C1 segment of cervical spinal cord (tissue), 14 donors: ENCODE measurements at places on chromosomes 7 and 10.

DNA sequence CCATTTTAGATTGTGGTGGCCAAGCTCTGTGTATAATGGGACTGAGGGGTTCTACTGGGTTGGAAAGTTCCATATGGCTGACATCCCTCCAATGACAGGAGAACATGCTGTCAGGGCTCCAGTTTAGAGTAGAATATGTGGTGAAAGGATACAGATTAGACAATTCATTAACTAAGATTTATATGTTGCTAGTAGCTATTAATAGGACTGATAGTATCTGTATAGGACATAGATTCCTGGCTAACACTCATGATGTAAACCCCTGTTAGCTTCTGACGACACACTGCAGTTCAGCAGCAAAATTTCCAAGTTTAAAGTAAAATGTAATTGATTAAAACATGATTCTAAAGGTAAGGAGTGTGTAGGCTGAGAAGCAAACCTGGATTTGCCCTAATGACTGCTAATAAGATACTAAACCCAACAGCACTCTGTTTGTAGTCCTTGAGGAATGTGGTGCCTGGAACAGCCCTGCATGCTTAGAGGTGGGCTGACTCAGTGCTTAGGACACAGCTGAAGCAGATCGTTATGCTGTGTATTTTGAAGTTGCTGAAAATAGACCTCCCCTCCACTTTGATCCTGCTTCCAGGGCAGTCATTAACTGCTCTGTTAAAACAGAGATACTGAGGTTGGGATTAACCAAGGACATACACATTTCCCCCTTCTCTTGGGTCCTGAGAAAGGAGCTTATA lies 1129.6 kb downstream of the SORCS3 start:
- no peak for DNase-seq

DNA sequence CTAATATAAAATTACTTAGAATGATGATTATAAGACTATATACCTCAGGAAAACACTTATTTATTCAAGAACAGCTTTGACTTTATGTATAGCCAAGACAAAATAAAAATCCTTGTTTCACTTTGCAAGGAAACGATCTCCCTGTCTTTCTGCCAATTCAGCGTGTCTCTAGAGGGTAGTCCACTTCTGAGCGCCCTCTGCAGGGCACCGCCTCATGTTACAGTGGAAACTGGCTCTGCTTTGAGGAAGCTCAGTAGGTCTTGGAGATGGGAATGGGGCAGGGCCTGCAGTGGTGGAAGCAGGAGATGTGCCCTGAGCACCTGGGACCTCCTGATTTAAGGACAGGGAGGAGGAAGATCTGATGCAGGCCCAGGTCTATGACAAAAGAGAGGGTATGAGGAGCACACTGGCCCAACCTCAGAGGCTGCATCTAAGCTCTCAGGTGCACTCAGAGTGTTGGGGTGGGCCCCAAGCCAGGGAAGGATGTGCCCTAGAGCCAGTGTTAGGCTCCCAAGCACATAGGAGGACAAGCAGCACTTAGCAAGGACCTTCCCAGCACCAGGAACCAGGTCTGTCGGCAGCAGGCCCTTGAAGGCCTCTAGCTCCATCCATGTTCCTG lies 481.0 kb downstream of the TNS3 start:
- DNase-seq = no peak

DNA sequence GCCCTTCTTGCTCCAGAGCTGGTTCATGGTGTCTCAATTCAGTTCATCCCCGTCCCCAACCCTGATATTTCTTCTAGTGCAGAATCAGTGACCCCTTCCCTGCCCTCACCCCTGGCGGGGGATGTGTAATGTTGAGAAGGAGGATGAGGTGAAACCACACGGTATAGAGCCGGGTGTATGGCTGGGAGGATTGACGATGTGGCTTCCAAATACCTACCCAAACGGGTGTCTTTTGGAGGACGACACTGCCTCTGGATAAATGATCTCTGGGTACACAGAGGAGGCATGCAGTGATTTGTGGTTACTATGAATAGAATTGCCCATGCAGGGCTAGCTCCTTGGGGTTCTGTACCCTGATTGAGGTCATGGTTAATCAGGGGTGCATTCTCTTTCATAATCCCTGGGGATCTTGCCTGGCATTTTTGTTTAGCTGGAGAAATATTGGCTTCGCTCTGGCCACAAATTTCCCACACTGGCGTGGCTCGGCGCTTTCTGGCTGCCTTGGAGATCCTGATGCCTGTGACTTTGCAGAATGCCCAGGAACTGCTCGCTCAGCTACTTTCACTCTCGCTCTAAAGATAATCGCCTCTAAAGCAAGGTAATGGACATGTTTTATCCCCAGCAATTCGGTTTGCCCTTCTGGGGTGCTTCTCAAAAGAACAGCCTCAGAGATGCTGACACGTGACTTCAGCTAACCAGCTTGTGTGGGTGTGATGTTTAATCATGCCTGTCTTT lies 89.2 kb downstream of the RBM20 start:
- no peak for DNase-seq

DNA sequence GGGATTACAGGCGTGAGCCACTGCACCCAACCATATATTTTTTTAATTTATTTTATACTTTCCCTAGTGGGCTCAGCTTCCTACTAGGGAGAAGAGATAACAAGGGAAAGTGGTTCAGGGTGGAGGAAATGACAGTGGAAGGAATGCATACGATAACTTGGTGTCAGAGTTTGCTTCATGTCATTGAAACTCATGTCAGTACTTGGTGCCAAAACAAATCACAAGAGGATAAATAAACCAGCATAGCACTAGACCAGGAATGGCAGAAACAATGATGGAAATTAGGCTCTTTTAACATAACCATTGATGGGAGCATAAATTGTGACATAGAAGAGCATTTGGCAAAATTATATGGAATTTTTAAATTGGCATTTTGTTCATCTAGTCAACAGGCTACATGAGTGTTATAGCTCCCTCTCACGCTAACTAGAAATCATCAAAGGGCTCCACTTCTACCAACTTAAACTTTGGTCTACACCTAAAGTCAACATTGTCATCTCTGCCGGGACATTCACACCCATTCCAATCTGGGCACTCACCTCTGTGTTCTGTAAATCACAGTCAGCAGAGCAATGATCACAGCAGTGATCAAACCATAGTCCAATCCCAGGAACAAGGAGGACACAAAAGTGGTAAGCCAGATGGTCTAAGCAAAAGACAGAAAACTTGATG lies 41.2 kb downstream of the PSMC2 start:
- DNase-seq = no peak

- DNase-seq = no peak
Observed at GRCh38 chr7:23291957-23292560, 7.1 kb upstream of the MALSU1 start.

DNA sequence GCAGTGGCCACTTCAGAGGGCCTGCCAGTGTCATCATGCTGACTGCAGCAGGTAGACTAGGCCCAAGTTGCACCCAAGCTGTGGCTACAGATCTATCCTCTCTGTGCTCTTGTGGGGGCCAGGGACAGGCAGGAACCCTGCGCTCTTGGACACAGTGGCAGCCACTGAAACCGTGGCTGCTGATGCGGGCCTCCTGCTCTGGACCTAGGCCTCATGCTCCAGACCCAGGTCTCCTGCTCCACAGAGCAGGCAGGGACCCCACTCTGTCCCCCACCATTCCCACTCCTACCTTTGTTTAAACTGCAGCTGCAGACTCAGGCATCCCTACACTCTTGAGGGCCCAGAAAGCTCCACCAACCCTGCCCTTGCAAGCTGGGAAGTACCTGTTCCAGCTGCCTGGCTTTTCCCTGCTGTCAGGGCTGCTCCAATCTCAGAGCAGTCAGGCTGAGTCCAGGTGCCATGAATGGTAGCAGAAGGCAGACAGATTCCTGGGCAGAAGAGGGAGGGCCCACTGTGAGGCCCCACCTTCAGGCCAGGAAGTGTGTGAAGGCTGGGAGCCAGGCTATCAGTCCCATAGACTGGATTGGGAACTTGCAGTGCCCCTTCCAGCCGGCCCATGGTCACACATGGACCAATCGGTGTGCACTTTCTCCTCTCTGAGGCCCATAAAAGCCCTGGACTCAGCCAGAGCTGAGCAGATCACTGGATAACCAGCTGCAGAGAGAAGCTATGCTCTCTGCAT lies 634.0 kb upstream of the SEMA3D start:
- no peak for DNase-seq

- DNase-seq = no peak
Observed at GRCh38 chr10:71742301-71743088, 22.9 kb upstream of the C10orf105 start.

GRCh38 chr10:23715363-23715762 lies 276.5 kb downstream of the OTUD1 start:
- DNase-seq = no peak

DNA sequence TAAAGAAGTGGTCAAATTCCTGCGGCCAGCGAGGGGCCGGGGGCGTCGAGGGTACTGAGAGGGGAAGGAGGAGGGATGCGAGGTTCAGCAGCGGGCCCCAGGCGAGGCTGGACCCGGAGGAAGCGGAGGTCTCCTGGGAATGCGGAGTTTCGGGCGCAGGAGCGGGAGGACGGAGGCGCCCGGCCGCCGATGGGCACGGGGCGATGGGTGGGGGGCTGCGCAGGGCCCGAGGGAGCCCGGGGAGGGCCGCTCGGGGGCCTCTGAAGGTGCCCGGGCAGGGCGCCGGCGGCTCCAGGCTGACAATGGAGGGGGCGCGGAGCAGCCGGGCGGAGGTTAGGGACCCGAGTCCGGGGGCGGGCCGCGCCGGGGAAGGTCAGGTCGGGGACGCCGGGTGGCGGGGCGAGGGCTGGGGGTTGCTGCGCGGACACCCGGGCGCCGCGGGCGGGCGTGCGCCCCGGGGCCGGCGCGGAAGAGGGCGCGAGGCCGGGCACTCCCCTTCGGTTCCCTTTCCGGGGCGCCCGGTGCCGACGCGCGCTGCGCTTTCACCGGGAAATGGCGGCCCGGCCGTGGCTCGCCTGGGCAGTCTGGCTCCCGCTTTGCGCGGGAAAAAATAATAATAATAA lies 683 bp downstream of the MACROH2A2 start:
- DNase-seq = no peak

DNA sequence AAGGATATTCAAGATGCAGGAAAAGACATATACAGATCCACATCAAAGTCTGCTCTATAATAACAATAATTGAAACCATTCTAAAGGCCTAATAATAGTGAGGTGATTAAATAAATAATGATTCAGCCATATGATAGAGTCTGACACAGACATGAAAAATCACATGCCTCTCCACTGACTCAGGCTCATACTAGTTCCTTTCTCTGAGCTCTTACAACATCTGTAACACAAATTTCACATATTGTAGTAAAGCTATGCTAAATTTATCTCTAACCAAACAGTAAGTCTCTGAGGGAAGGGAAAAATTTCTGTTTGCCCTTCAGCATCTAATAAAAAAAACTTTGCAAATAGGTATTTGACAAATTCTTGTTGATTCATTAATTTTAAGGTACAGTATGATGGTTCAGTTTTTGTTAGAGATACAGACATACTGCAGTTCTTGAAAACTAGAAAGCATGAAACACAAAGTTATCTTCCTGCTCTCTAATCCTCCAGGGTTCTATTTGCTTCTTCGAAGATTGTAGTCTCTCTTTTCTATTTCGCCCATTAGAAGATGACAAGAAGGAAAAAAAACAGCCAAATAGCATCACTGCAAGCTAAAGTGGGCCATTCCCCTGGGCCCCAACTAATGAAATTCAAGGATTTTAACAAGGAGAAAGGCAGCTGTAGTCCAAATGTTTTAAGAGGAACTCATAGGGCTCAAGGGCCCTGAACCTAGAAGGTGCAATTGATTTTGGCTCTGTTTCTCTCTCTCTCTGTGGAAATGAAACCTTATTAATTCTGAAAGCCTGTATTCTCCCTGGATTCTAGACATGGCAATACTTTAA lies 53.9 kb downstream of the CUBN start:
- no peak for DNase-seq

GRCh38 chr7:2289111-2289586 lies 25.1 kb downstream of the SNX8 start:
- DNase-seq = no peak

DNA sequence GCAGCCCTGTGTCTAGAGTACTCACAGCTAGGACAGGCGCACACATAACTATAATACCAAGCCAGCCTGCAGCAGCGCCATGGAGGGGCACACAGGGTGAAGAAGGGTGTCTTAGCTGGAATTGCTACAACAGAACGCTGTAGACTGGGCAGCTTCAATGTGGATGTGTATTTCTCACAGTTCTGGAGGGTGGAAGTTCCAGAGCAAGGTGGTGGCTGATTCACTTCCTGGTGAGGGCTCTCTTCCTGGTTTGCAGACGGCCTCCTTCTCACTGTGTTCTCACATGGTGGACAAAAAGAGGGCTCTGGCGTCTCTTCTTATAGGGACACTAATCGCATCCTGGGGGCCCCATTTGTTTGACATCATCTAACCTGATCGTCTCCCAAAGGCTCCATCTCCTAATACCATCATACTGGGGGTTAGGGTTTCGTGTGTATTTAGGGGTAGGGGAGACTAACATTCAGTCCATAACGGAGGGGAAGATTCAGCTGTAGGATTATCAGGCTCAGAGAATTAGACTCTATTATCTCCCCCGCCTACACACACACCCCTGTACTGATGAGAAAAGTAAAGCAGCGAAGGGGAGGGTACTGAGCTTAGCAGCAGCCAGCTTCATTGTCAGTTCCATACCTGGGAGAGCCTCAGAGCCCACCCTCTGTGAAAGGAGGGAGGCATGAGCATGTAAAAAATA lies 289.1 kb downstream of the CCDC3 start:
- no peak for DNase-seq

- no peak for DNase-seq
Observed at GRCh38 chr7:51261950-51262795, 54.4 kb downstream of the COBL start.

DNA sequence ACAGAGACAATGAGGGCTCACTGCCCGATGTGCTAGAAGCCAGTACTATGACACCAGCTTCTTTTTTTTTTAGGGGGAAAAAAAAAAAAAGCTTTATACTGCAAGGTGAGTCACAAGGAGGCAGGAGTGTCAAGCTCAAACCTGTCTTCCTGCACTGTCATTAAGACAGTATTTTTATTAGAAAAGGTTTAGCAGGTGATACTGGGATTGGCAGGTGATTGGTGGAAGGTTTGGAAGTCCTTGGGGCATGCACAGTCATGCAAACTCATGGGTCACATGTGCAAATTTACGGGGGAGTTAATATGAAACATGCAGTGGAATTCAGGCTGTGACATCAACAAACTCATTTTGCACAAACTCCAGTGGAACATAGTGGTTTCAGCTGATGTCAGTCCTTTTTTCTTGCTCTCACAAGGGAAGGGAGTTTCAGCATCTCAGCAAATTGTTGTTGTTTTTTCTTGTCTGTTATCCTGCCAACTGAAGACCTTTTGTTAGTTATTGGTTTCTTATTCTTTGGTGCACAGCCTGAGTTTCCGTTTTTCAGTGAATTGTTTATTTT lies 530.6 kb downstream of the ANKRD7 start:
- peak; percentile 26 for DNase-seq
